ENCODE measurements at places on chromosomes 7 and 10.

- peak; percentile 49 for DNase-seq
These were observed 85.5 kb downstream of the SLC25A13 start for GRCh38 chr7:96236198-96237039.

DNA sequence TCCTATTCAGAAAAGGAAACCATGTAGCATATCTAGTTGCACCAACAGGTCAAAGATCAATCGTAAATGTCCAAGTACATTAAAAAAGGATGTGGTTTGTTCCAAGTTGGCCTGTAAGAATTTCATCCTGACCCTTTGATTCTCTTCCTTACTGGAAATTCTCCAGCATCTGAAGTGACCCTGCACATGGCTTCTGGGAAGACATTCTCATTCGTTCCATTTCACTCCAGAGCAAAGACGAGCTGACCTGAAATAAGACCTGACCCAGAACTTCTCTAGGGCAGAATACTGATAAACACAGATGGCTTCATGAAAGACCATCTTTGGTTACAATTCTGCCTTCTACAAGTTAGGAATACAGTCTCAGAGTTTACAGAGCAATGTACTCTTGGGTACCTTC lies 39.8 kb downstream of the ASB4 start:
- DNase-seq, result no peak

GRCh38 chr10:89114846-89115625 lies 92.1 kb downstream of the CH25H start:
- no peak for DNase-seq

DNA sequence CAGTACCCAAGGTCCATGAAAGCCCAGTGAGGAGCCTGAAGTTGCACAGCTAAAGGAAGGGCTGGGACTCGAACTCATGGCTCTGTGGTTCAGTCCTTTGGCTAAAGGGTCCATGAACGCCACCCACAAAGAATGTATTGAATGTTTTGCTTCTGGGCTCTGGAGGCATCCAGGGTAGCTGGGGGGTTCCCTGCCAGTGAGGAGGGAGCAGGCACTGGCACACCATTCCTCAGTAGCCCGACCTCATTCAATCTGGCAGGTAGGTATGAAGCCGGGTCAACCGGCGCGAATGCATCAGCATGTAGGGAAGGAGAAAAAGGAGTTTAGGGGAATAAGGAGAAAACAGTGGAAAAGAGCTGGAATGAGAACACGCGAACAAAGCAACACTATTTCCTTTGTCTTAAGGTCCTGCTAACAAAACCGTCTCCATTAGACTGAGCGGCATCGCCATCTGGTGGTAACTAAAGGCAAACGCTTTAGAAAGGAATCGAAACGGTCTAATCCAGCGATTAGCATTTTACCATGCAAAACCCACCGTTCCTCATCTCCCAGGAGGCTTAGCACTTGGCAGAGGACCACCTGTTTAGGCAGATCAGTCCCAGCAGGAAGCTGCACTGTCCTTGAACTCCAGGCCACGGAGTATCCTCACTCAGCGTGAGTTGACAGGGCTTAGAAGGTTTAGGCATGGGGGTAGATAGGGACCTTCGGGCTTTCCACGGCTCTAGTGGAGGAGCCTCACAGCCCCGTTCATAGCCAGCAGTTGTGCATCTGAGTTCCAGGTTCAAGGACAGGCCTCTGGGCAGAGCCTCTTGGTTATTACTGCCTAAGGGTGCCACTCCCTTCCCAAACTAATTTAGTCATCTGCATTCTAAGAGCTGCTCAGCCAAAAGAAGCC lies 122.8 kb downstream of the UBE2H start:
- DNase-seq, result peak; percentile 96

DNA sequence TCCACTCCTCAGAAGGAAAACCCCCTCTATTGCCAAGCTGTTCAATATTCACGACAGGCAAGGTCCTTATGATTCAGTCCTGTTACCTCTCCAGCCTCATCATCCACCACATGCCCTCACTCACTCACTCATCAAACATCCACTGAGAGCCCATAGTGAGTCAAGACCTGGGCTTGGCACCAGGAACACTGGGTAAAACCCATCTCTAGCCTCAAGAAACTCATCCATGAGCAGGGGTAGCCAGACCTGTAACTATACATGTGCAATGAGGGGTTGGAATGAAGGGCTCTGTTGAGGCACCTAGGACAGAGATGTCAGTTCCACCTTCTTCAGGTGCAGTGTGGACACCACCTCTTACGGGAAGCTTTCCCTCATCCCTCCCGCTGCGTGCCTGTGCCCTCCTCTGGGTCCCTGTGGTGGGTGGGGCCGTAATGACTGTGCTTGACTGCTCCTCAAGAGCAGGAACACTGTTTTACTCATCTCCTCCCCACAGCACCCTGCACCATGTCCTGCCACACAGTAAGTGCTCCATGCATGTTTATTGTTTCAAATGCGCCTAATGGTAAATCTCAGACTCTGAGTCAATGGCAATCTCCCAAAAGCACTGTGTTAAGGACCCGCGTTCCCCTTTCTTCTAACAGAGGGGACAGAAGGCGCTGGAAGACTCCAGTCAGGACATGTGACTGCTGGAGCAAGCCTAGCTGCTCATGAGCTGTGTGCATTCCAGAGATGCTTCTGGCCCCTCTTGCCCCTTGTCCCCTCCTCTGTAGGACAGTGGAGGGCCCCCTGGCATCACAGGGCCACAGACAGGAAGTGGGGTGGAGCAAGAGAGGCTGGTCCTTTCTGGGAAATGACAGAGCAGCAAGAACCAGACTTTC lies 95.4 kb downstream of the HIPK2 start:
- DNase-seq, result peak; percentile 55

GRCh38 chr7:32025381-32026082 lies 44.7 kb downstream of the PDE1C start:
- DNase-seq, result no peak

- no peak for DNase-seq
These were observed 122.9 kb upstream of the MGMT start for GRCh38 chr10:129344103-129344502.

GRCh38 chr10:128047991-128048818 lies 78.0 kb downstream of the MKI67 start:
- DNase-seq, result peak; percentile 38

- no peak for DNase-seq
These were observed 25.3 kb upstream of the GALNT11 start for GRCh38 chr7:152000191-152000590.

DNA sequence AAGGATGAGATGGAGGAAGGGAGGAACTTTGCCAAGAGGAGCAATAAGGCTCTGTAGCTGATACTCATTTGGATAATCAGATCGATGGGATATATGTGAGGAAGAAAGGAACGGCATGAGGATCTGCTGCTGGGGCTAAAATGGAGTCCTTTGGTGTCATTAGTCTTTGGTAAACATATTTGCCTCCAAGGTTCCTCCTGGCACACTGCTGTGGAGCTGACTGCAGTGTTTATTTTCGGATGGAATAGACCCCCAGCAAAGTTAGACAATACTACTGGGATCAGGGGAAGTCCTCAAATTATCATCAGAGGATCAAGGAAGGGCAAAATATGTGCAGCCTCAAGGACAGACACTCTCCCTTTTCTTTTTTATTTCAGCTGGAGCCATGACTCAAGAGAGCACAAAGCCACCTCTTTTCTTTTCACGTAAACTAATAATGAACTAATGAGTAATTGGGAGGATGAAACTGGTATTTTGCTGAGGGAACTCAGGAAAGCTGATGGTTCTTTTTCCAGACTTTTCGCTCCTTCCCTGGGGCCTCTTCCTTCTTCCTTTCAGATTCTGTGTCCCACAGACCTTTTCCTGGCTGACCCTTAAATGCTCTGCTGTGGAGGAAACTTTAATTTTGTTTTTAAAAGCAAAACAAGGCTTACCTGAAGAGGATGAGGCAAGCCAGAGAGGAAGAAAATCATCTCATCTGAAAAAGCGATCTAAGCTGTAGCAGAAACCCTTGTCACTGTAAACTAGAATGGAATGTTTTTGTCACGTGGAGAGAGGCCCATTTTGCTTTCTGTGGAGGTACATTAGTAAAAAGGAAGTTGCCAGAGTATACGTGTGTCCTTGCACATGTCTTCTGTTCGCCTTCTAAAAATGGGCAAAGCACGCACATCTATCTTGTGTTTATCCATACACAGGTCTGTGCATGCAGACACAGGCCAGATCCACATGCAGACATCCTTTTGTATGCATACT lies 33.3 kb downstream of the LRMDA start:
- DNase-seq, result peak; percentile 41

GRCh38 chr7:46572691-46573090 lies 651.6 kb upstream of the IGFBP3 start:
- DNase-seq, result no peak

DNA sequence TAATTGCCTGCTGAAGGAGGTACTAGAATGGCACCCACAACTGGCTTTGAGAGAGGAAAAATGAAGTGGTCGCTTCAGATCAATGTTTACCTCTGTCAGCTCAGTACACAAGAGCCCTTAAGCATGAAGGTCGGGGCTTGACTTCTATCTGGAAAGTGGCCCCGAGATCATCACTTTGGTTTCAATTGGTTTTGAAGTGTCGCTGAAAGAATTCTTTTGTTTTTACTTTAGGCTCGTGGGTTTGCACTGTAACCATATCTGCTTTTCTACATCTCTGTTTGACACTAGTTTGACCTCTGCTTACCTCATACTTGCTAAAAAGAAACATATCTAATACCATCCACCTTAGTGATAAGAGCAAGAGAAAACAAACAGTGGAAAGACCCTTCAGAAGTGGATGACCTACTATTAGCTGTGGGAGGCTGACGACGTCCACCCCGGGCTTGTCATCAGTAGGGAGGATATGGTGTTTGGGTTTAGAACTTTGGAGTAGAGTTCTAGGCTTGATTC lies 361.8 kb downstream of the GATA3 start:
- DNase-seq, result no peak

- no peak for DNase-seq
These were observed 31.5 kb downstream of the HIF1AN start for GRCh38 chr10:100567249-100567648.

GRCh38 chr10:75738924-75739323 lies 307.5 kb downstream of the LRMDA start:
- no peak for DNase-seq

DNA sequence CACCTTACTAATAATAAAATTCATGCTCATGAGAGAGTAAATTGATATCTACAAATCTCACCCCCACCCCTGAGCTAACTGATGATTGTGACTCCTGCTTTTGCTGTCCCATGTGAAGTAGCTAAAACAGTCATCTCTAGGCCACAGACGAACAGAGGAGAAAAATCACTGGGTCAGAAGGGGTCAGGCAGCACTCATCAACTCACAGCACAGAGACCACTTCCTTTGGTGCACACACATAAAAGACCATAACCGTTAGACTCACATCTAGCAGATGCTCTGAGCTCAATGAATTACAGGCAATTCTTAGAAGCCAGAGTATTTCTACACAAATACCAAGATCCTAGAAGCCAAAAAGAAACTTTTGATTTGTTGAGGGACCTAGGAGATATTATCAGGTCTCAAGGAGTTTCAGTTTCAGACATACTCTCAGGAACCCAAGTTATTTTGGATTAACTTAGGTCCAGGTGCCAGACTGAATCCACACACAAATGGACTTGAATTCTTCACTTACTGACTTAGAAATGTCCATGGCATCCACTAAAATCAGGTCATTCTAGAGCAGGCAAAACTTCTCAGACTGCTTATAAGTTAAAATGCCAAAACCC lies 65.0 kb upstream of the TES start:
- DNase-seq, result no peak

GRCh38 chr10:51585742-51586141 lies 113.7 kb downstream of the CSTF2T start:
- no peak for DNase-seq

DNA sequence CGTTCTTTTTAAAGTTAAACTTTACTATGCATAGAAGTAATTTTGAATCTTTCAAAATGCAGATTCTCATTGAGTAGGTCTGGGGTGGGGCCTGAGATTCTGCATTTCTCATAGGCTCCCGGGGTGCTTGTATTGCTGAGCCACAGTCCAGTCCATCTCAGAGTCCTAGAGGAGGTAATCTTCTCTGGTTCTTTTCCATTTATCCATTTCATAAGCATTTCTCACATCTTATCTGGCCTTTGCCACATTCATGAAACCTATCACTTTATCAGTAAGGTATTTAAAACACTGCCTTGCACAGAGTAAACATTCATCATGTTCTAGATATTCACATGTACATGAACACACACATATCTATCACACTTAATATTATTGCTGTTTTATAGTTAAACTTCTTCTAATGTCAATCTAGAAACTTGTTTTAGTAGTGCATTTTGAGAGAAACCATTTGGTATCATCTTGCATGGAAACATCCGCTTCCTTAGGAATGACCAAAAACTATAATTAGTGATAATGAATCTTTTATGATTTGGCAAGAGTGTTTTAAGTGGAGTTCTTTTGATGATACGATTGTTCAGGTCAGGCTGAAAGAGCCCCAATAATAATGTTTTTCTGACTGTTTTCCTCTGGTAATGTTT lies 12.0 kb downstream of the GNAI1 start:
- DNase-seq, result no peak

- peak; percentile 30 for DNase-seq
These were observed 509.9 kb downstream of the PARD3 start for GRCh38 chr10:34305189-34305588.

DNA sequence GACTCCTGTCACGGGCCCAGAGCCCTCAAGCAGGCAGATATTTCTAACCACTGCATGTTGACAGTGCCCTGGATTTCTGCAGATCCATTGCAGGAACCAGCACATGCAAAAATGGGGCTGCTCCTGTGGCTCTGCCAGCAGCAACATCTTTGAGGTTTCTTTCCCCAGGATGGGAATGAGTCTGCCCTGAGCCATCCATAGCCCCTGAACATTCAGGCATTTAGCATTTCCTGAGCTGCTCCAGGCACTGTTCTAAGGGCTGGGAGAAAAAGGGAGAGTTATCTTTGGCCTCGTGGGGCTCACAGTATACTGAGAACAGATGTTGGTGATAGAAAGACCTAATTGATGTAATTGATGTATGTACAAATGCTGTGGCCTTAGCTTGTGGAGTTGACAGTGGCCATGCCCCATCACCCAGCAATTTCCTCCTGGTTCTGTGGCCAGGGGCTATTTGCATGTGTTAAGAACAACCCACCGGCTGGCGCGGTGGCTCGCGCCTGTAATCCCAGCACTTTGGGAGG lies 66.0 kb upstream of the LRRC4 start:
- DNase-seq, result no peak

Measured in eye (tissue), 1 donor.